ENCODE measurements at places on chromosomes 11 and 22.

GRCh38 chr11:44567876-44568256, 2.4 kb downstream of the CD82 start:
- peak overlapping the region; percentile 96 for H3K27ac ChIP-seq
- no peak overlapping the region for H3K4me3 ChIP-seq
- H3K4me1 ChIP-seq, result peaks cover 37% of the 10 kb centered on the region
- no peaks in the 10 kb centered on the region for H3K36me3 ChIP-seq
- H3K27me3 ChIP-seq, result no peaks in the 10 kb centered on the region

DNA sequence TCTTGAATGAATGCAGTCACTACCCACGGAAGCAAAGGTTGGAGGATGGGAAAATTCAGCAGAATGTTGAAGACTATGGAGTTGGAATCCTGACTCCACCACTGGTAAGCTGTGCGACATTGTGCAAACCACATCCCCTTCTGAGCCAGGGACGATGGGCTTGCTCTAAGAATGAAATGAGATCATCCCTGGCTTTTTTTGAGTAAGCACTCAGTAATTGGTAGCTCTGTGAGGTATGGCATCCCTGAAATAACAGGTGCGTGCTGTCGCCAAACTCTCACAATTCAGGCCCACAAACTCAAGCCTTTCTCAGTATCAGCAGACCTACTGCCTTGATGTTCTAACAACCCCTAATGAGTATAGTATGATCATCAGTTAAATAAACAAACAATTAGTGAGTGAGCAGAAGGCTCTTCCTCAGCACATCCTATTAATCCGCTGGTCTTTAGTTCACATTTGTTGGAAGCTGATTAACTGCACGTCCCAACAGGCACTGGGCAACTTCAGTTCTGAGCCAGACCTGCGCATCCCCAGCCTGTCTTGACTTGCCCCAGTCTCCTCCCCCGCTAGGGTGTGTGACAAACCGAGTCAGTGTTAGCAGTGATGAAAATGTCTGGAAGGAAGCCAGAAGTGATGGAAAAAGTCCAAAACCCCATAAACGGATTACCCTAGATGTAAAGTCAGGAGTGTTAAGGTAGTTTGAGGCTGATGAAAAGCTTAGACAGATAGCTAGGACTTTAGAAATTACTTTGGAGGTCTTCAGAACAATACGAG, 235.5 kb downstream of the GRIK4 start:
- no peaks in the 10 kb centered on the region for H3K27me3 ChIP-seq
- H3K27ac ChIP-seq, result no peak overlapping the region
- H3K4me3 ChIP-seq, result no peak overlapping the region

- peak; percentile 83 for DNase-seq
- peak overlapping the region; percentile 77 for H3K27ac ChIP-seq
- peaks cover 10% of the 10 kb centered on the region for H3K27me3 ChIP-seq
- peaks cover 46% of the 10 kb centered on the region for H3K4me1 ChIP-seq
- peak overlapping the region; percentile 74 for H3K4me3 ChIP-seq
- no peaks in the 10 kb centered on the region for H3K36me3 ChIP-seq
These were observed 562 bp downstream of the ZBED4 start for GRCh38 chr22:49853981-49854831.

- no peaks in the 10 kb centered on the region for H3K4me1 ChIP-seq
These were observed 433.2 kb downstream of the GUCY1A2 start for GRCh38 chr11:106585061-106585460.

DNA sequence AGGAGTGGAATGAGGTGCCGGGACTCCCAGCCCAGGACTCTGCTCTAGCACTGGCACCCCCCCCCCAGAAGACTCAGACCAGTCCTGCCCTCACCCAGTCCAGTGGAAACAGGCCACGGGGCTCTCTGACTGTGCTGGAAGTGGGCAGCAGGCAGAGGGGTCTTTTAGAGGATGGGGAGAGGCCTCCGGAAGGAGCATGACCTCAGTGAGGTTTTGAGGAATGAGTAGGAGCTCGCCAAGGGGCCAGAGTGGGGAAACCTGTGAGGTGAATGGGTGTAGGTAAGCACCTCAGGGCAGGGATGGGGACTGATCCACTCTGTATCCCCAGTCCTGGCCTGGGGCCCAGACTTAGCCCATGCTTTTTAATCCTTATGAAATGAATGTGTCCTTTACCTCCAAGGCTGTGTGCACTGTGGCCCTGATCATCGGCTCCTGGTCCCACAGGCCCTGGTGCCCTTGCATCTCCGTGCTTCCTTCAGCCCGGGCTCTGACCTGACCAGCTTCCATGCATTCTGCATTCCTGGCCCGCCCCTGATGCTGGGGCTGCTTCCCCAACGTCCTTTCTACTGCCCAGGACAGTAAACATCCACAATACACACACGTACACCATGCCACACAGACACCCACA, 24.4 kb upstream of the RFPL3 start:
- peak; percentile 53 for DNase-seq
- no peak overlapping the region for H3K27ac ChIP-seq

DNA sequence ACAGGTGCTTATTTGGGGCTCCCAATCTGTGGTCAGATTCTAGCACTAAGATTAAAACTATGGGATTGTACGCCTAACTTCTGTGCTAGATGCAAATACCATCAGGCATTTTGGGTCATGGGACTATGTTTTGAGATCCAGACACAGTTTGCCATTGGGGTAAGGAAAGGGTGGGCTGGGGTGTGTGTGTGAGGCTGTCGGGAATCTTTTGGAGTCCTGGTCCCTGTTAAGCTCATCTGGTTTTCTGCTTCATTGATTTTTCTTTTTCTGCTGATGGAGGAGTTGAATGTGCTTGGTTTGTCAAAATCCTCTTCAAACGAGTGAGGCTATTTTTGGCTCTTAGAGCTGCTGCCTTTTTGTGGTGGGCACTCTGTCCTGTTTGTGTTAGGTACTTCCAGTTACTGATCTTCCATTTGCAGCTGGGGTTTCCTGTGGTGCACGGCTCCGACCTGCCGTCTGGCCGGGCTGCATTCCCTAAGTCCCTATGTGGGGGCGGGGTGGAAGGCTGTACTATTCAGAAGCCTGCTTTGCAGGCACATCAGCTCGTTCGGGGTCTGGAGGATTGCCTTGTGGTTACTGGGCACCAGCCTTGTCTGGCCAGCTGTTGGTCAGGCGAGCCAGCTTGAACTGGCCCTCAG, 2.9 kb downstream of the BCR start:
- peak; percentile 57 for DNase-seq
- no peaks in the 10 kb centered on the region for H3K27me3 ChIP-seq
- H3K27ac ChIP-seq, result peak overlapping the region; percentile 21
- H3K4me3 ChIP-seq, result peak overlapping the region; percentile 53
- H3K36me3 ChIP-seq, result no peaks in the 10 kb centered on the region

DNA sequence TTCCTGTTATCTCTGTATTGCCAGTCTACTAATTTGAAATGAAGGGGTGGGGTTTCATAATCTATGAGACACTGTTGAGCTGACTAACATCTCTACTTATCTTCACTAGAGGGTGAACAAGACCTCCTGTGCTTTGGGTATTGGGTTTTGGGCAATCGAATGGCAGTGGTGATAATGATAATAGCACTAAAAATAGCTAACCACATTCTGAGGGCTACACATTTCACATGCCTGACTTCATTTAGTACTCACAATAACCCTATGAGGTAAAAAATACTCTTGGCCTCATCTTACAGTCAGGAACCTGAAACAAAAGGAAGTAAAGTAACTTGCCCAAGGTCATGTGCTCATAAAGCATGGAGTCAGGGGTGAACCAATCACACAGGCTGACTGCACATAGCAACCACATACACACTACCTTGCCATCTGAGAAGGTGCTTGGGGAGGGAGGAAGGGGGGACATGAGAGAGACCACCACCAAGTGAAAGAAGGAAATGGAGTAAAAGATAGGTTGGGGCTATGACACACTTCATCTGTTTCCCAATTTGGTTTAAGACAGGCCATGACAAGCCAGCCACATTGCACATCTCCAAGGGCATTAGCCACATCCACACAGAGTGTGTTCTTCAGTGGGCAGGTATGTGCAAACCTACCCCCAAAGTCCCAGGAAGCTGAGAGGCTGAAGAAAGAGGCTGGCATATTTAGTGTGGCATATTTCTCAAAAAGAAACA, 387.6 kb upstream of the DDI1 start:
- H3K27me3 ChIP-seq, result no peaks in the 10 kb centered on the region
- no peaks in the 10 kb centered on the region for H3K4me1 ChIP-seq
- no peak for DNase-seq
- no peaks in the 10 kb centered on the region for H3K36me3 ChIP-seq
- no peak overlapping the region for H3K27ac ChIP-seq

DNA sequence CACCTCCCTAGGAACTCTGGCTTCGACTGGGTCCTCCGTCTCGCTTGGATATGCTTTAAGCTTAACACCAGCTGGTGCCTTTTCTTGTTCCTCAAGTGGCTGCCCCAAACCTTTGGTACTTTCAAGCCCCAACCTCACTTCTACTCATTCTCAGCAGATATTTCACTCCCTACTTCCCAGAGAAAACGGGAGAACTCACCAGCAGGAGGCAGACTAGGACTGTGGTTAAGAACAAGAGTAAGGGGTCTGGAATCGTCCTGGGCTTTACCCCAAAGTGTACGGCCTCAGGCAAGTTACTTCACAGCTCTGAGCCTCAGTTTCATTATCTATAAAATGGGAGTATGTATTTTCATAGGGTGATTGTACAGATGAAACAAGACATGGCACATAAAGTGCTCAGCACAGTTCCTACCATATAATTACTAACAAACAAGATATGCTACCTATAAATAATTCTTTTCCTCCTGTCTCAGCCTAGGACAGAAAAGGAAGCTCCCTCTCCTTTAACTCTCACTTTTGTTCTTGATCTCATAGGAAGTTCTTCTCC, 37.8 kb downstream of the PAMR1 start:
- peak; percentile 39 for DNase-seq
- H3K27ac ChIP-seq, result no peak overlapping the region
- H3K36me3 ChIP-seq, result no peaks in the 10 kb centered on the region
- no peaks in the 10 kb centered on the region for H3K4me1 ChIP-seq
- no peak overlapping the region for H3K4me3 ChIP-seq

DNA sequence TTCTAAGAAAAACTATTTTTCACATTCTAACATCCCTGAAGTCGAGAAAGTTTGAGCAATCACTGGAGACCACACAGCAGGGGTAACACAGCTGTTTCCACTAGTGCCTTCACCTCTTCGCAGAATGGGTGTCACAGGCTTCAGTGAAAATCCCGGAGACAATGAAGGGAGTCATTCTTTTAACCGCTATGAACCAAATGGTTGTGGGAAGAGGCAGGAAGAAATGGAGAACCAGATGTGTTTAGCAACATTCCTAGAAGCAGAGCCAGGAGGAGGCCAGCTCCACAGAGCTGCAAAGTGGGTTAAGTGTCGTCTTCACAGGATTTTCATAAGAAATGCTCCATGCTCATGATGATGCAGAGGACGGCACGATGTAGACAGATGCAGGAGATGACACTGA, 221.1 kb downstream of the LARGE1 start:
- H3K27ac ChIP-seq, result no peak overlapping the region
- no peaks in the 10 kb centered on the region for H3K4me1 ChIP-seq
- no peaks in the 10 kb centered on the region for H3K27me3 ChIP-seq
- no peak overlapping the region for H3K4me3 ChIP-seq
- DNase-seq, result no peak
- H3K36me3 ChIP-seq, result no peaks in the 10 kb centered on the region

DNA sequence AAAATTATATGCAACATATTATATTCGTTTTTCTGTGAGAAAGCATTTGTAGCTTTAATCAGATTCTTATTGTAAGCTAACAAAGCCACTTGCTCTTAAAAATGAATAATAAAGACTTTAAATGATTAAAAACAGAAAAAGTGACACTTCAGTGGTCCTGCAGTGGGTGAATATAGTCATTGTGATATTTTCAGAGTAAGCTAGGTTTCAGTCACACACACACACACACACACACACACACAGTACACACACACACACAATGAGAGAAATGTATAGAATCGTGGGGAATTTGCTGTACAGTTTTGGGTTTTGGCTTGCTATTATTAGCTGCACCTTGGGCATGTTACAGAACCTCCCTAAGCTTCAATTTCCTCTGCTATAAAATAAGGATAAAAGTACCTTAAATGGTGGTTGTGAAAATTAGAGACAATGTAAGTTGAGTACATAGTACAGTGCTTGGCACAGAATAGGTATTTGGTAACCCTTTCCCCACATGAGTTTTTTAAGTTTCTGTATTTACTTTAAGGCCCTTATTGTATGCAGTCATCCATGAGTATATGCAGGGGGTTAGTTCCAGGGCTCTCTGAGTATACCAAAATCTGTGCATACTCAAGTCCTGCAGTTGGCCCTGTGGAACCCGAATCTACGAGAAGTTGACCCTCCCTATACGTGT, 39.8 kb downstream of the CSTPP1 start:
- no peak overlapping the region for H3K27ac ChIP-seq
- DNase-seq, result no peak
- H3K27me3 ChIP-seq, result no peaks in the 10 kb centered on the region

GRCh38 chr11:68002575-68002937, 1.3 kb downstream of the UNC93B1 start:
- no peak overlapping the region for H3K4me3 ChIP-seq
- peak; percentile 85 for DNase-seq
- peaks cover 3% of the 10 kb centered on the region for H3K4me1 ChIP-seq
- H3K27me3 ChIP-seq, result no peaks in the 10 kb centered on the region
- peak overlapping the region; percentile 94 for H3K27ac ChIP-seq
- no peaks in the 10 kb centered on the region for H3K36me3 ChIP-seq

DNA sequence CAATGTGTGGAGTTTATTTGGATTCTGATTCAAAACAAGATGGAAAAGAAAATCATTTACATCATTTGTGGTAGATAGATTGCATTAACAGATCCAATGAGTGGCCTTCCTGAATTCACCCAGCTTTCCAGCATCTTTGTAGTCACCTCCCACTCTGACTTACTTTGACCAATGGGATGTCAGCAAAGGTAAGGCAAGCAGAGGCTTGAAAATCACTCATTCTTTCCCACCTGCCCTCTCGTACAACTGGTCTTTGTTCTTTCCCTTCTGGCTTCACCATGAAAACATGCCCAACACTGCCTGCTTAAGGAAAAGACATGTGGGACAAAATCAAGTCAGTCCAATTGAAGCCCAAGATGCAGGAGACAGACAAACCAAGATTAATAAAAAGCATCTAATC, 202.1 kb downstream of the TTC28 start:
- no peaks in the 10 kb centered on the region for H3K27me3 ChIP-seq
- DNase-seq, result no peak
- no peaks in the 10 kb centered on the region for H3K4me1 ChIP-seq

DNA sequence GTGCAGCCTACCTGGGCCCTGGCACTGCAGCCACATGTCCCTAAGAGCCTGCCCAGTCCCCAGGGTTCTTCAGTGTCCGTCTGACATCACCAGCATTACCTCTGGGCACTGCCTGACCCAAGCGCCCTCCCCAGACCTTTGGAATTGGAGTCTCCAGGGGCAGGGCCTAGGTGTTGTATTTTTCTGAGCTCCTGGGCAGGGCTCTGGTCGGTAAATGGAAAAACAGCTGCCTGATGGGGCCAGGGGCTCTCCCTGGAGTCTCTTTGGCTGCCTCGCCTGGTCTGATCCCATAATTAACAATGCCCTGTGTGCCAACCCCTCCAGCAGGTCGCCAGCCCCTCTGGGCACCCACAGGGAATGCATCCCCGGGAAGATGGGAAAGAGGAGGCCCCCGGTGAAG, 710.2 kb downstream of the BRD1 start:
- no peaks in the 10 kb centered on the region for H3K4me1 ChIP-seq
- H3K36me3 ChIP-seq, result no peaks in the 10 kb centered on the region
- no peak overlapping the region for H3K4me3 ChIP-seq
- no peak overlapping the region for H3K27ac ChIP-seq
- no peak for DNase-seq
- H3K27me3 ChIP-seq, result peaks cover 3% of the 10 kb centered on the region
